GF-D8 (cell line): ENCODE measurements at places on chromosomes 2 and 18.

GRCh38 chr2:36701391-36701795, 4.9 kb downstream of the VIT start:
- DNase-seq: no peak

- no peak for DNase-seq
Measured at GRCh38 chr2:33489835-33490431, 13.5 kb downstream of the RASGRP3 start.

DNA sequence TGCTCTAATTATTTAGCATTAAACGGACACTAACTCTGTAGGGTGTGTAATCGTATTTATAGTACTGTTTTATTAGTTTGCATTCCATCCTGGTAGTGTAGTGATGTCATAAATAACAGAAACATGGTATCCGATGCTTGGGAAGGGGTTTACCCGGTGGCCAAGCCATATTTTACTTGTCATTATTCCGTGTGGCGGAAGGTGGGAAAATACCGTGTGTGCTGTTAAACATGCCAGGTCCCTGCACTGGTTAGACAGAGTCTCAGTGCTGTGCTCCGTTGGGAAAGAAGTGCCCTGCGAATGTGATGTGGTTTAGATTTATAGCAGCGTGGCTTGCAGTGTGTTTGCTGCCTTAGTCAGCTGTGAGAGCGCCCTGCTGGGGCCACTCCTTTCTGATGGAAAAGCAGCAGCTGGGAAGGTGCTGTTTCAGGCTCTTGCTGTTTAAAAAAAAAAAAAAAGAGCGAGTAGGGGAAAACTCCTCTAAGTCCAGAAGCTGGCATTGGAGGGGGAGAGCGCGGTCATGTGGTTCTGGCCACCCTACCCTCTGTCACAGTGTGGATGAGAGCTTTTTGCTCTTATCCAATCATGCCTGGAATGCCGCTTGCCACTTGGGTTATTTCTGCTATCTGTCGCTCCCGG, 211.0 kb downstream of the NEDD4L start:
- no peak for DNase-seq

- DNase-seq: no peak
Measured at GRCh38 chr2:37779611-37780386, 108.4 kb upstream of the CDC42EP3 start.

DNA sequence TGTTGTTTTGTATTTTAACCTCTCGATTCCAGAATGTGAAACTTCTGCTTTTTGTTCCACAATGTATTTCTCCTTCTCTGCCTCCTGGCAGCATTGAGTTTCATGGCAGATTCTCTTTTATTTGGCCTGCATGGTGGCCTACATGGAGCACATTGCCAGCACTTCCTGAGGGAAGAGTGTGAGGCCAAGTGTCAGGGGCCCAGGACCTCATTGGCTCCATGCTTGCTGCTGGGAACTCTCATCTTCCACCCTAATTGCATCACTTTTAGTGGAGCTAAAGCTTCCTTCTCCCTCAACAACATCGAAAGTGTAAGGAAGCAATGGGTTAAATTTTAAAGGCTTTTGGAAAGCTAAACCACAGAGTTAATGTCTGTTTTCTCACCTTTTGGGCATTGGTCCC, 9.5 kb downstream of the TRIB2 start:
- DNase-seq: no peak

DNA sequence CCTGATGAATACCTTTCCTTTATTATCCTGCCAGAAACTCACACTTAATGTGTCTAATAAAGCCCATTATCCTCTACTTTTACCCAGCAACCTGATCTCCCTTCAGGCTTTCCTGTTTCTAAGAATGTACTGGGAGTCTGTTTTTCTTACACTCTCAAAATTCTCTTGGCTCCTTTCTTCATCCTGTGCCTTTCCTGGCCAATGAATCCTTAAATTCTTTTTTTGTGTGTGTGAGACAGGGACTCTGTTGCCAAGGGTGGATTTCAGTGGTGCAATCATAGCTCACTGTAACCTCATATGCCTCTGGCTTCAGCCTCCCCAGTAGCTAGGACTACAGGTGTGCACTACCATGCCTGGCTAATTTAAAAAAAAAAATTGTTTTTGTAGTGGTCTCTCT, 72.7 kb downstream of the MAP2 start:
- DNase-seq: no peak

GRCh38 chr2:118693287-118693822, 154.1 kb downstream of the EN1 start:
- no peak for DNase-seq

DNA sequence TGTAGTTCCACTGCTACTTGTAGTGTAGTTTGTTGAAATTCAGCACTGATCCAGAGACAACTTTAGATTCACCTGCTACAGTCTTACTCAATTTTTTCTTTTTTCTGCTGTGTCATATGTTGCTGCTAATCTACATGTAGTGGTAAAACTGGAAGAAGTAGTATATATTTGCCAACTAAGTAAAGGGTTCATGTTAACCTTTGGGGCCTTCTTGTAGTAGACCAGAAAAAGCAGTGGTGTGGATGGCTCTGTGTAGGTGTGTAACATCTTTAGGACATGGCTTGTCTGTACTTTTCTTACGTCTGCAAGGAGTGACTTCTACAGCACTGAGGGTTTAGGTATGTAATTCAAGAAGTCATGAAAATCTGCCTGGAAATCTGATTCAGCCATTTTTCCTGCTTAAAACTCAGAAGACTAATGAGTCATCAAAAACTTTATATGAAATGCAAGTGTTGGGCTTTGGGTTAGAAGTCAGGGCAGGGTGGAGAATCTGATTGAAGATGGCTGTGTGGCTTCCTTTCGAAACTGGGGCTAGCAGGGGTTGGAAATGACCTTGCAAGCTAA, 8.4 kb downstream of the PTPRM start:
- DNase-seq: no peak

GRCh38 chr2:13919981-13920382, 712.5 kb upstream of the LRATD1 start:
- DNase-seq: no peak

DNA sequence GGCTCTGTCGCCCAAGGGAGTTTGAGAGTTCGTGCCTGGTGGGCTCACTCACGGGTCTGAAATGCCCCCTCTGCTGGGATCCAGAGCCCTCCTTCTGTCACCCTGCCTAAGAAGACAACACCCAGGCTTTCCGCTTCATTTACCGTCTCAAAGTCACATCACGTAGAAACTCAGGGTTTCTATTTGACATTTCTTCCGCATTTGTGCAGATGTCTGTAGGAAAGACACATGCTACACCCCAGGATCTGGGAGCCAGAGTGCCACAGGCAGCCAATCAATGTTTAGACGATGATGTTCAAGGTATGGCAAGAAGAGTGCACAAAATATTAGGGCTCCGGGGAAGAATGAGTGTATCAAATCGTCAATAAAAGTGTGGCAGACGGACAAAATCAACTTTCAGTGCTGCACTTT, 24.4 kb upstream of the ACKR3 start:
- no peak for DNase-seq

DNA sequence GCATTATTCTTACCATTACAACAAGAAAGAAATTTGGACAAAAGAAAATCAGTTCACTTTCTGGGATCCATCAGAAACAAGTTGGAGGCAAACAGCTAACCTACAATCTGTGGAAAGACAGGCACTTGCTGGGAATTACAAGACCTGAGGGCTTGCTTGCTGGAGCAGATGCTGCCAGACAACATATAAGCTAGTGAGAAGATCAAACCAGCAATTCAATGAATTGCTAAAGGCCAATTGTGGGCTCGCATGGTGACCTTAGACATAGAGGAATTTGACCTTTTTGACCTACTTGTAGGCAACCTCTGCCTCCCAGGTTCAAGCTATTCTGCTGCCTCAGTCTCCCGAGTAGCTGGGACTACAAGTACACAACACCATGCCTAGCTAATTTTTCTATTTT, 921.2 kb upstream of the CNTNAP5 start:
- no peak for DNase-seq

DNA sequence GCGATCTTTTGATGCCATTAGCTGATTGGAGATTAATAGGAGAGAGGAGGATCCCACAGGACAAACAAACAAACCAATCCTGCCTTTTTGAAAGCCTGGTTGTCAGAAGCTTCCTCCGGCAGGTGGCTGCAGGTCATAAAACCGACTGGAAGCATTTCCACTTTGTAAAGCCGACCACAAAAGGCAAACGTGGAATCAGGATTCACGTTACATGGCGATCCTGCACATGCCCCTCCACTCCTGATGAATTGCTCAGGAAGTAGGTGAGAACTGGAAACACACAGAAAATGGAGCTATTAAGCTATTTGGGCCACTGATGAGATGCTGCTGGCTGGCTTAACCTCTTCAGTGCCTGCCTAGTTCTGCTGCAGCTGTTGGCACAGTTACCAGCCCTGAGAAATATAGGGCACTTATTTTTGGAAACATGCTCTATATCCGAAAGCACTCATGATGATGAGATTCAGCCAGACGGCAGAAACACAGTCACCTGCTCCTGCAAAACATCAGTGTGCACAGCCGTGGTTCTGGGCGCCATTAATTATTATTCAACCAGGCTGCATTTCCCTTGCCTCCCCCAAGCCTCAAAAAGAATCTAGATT, 110.3 kb upstream of the ST6GAL2 start:
- no peak for DNase-seq

GRCh38 chr18:5196253-5197031, 615 bp downstream of the AKAIN1 start:
- DNase-seq: no peak
